ENCODE measurements at places on chromosomes 16 and 17.

- no peak for DNase-seq
These were observed 188.2 kb downstream of the HS3ST3B1 start for GRCh38 chr17:14488958-14489550.

DNA sequence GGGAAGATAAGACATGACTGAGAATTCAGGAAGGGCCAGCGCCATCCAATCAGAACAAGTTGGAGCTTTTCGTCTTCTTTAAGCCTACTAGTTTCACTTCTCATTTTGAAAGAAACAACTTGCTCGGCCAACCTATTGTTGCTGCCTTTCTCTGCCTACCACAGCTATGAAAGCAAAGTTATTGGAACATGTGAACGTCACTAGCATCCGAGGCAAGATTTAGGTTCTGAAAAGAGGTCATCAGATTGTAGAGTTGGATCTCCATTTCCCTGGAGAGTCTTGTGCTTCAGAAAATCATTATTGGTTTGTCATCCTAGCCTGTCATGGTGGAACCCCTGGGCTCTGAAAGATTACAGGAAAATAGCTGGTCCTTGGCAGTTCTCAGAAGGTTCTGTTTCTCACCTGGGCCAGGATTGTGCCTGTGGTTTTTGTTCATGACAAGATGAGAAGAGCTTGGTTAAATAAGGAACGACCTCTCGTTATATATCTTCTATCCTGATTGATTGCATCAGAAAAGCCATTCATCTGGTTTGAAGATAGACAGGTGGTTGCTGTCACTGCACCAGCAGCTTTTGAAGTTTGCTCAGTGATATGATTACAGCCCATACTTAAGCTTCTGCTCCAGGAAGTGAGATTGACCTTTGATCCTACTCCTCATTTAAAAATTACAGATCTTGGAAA is 25.3 kb downstream of the CDH13 start:
- no peak for DNase-seq

- DNase-seq, result no peak
These were observed 1.1 kb downstream of the GAS7 start for GRCh38 chr17:10197362-10197720.

GRCh38 chr16:28538733-28539596 is at the start of gene NUPR1:
NUPR1 (minus strand) TSS chr16:28538974; CDS start chr16:28538907, 67 bp downstream.
- peak; percentile 99 for DNase-seq

DNA sequence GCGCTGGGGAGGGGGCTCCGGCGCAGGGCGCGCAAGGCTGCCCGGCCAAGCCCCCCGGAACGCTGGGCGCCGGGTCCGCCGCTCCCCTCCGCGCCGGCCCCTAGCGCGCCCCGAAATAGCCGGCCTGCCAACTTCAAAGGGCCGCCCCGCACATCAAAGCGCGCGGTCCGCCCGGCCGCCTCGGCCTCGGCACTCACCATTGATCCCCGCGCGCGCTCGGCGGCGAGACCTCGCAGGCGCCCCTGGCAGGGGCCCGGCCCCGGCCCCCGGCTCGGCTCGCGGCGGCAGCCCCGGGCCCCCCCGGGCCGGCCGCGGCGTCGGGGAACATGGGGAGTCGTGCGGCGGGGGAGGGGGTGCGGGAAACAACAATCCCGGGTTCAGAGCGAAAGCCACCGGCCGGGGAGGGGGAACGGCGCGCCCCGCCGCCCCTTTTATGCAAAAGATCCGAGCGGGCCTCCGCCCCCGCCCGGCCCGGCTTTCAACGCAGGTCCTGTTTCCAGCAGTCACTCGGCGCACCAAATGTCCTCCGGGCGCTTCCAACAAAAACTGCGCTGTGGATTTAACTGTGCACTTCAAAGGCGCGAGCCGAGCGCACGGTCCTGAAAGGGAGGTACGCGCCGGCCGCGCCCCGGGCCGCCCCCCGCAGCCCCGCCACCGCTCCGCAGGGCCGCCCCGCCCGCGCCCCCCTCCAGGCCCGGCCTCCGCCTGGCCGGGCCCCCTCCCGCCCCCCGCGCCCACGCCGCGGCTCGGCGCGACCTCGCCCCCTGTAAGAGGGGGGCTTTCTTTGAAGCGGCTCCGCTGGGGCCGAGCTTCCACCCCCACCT is 608 bp downstream of the AXIN2 start:
- DNase-seq, result peak; percentile 86

GRCh38 chr17:77729587-77729986 is 228.9 kb upstream of the TNRC6C start:
- no peak for DNase-seq

DNA sequence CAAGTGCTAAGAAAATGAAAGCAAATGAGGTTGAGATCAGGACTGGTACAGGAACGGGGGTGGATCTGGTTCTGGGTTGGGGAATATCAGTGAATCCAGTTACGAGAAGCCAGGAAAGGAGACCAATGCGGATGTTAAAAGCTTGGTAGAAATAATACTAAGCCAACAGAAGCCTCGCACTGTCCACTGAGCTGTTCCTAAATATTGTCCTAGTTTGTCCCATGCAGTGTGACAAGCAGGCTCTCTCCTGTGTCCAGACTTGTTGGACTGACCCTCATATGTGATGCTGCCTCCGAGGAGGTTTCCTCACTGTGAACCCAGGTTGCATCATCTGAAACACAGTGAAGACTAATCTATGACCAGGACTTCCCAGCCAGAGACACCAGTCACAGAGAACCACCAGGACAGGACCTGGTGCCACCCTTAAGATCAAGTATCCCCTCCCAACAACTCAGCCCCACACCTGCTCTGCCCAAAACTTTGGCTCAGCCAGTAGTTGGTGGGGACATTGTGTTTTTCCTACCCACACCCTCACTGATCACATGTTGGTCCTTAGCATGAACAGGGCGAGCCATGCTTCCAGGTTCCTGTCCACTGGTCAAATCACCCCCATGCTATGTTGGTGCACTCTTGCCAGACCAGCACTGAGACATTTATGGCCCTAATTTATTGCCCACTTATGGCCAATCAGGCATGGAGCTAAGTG is 32.7 kb upstream of the SCNN1B start:
- DNase-seq, result peak; percentile 32

DNA sequence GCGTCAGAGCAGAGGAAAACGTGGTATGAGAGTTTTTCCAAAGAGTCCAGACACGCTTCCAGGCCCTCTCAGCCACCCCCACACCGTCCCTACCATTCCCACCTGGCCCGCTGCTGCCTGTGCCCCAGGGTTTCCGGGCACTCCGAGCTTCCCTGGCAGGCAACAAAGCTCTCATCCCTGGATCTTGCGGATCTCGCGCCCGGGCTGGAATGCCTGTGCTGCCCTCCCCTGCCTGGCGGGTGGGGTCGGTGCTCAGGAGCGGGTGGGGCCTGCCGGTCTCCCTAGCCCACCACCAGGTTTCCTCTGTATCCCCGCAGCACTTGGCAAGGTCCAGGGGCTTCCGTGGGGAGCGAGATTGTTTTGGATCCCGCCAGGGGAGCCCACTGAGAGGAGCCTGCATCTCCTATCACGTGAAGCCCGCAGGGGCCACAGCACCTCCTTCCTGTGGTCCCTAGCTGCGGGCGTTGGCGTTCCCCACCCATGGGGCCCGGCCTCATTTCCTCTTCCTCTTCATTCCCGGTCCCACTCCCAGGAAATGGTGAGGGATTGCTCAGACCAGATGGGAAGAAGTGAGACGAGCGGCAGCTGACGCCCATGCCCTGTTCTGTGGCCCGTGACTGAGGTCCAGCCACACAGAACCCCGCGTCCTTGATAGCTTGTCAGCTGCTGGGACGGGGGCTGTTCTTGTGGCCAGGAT is 11.0 kb downstream of the TBC1D24 start:
- no peak for DNase-seq

DNA sequence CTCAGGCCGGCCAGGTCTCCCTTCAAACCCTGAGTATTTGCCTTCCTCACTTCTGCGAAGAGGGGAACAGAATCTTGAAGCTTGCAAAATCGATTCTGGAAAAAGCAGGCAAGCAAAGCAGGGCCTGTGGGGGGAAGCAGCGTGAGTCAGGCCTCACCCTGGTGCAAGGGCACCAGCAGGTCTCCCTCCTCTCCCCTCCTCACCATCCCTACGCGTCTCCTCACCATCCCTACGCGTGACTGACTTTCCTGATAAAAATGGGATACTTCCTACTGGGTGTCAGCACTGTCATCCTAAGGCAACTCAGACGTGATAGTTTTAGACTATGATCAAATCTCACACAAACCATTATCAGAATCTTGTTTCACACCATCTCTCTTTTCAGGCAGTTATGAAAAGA is 12.1 kb downstream of the CMTM3 start:
- DNase-seq, result no peak

- DNase-seq, result no peak
These were observed 167.9 kb upstream of the NOL11 start for GRCh38 chr17:67549820-67550219.

DNA sequence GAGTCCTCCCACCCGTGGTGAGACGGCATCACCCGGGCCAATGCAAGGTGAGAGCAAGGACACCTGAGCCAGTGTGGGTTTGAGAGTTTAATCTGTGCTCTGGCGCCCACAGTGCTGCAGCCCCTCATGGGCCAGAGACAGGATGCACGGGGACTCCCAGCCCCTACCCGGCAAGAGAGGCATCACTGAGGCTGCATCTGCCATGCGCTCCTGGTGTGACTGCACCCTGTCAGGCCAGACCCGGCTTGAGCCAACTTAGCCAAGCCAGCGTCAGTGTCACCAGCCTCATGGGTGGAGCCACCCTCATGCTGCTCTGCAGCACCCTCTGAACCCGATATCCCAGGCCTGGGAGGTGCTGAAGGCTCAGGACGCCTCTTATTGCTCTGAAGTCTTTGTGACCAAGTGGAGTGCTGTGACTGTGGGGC is 1.3 kb upstream of the BRICD5 start:
- DNase-seq, result no peak

GRCh38 chr17:1058423-1059130 is 61.6 kb downstream of the TIMM22 start:
- DNase-seq, result peak; percentile 75

DNA sequence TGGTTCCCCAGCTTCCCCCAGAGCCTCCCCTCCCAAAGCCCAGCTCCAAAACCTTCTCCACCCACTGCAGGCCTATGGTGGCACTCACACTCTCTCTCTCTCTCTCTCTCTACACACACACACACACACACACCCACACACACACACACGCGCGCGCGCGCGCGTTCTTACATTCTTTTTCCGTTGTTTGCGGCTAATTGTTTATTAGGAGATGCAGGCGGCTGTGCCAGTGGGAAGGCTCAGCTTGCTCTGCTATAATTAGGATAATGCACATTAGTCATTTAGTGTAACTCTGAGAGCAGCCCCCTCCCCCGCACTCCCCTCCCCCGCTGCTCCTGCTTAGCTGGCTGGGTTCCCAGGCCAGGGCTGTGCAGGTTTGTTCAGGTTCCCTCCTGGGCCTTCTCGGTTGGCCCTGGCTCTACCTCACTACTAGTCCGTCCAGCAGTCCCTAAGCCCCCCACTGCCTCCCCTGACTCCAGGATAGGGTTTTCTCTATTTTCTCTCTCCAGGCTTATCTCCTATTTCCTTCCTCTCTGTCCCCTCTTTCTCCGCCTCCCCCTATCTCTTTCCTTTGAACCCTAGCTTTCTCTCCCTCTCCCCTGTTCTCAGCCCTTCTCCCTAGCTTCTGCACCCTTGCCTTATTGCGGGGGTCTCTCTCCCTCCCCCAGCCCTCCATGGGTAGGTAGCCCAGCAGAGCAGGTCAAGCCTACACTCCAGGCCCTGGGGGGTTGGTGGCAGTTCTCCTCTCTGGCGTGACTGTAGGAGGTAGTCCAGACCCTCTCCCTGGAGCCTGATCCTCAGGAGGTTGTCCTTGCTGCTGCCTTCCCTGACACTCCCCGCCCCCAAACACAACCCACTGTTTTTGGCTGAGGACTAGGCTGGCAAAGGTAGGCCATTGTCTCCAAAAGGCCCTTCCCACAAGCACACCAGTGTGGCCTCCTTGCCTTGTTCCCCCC is 34.0 kb downstream of the TMEM132E start:
- DNase-seq, result no peak

DNA sequence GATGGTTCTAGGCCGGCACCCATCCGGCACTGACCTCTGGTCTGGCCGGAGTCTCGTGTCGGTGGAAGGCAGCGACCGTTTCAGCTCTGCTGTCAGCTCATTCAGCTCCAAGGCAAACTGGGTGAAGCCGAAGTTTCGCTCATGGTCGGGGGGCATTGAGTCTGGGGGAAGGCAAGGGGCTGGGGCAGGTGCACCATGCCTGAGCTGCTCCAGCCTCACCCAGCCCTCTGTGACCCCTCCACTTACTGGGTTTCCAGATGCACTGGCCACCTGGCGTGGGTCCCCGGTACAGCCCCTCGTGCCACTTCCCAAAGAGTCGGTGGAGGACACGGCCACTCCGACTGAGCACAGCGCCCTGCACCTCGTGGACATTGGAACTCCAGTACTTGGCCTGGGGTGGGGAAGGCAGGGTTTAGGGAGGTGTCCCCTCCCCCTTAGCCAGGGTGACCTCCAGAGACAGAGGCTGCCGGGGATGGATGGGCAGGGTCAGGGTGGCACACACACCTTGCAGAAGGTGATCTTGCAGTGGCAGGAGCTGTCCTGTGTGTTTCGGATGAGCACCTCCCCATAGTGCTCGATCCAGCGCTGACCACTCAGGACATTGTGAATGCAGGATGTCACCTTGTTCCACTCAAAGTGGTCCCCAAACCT is 12.6 kb downstream of the OSBPL7 start:
- DNase-seq, result no peak

DNA sequence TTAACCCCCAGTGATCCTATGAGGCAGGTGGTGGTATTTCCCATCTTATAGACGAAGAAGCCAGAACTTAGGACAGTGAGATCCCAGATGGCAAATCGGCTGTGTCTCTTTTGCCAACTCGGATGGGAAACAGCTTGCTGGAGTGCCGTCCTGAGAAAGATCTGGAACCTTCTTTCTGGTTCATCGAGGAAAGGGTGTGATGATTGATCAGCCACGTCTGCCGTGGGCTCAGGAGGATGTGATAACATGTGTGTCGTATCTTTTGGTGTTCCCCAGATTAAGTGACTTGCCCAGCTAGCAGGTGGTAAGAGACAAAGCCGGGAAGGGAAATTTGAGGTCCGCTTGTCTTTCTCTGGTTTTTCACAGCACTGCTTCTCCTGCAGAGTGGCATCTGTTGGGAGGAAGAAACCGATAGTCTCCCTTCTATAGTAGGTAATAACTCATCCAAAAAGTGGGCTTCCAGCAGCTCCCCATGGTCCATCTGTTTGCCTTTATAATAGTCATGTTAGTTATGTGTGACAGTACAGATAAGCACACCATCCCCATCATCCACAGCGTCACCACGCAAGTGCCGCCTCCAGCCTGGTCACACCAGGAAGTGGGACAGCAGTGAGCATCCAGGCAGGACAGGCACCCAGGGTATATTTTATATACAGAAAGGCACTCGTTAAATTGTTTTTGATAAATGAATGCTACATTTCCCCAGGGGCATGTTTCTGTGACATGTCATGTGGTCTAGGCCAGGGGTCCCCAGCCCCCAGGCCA is 175.5 kb downstream of the KATNIP start:
- DNase-seq, result no peak
